Substantia nigra (tissue), 51 donors: ENCODE measurements at places on chromosomes 5 and 9.

- DNase-seq, result no peak
These were observed 111.3 kb downstream of the DAPK1 start for GRCh38 chr9:87609002-87609401.

DNA sequence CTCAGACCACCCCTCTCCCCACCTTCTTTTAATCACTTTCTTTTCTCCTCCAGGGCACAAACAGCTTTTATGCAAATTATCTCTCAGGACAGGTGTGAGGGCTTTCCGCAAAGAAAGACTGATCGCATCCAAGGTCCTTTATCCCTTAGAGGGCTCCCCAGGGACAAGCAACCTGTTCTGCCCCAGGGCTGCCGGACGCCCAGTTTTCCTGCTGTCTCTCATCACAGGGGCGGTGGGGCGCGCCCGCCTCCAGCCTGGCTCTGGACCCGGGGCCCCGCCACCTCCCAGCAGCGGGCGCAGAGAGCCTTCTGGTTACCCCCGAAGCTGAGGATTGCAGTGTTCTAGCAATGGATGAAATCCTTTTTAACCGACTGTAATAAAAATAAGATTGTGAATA is 266.1 kb downstream of the CWC27 start:
- DNase-seq, result no peak

- no peak for DNase-seq
These were observed 39.2 kb downstream of the NEK6 start for GRCh38 chr9:124296796-124297550.

GRCh38 chr9:250039-250438 is 35.4 kb downstream of the DOCK8 start:
- DNase-seq, result no peak
